AG09319 (cell line): ENCODE measurements at places on chromosomes 4 and X.

- no peak for DNase-seq
Measured at GRCh38 chrX:117517994-117518393, 598.6 kb downstream of the KLHL13 start.

- no peak for DNase-seq
Measured at GRCh38 chrX:119477812-119478232, 9.6 kb downstream of the SLC25A5 start.

GRCh38 chrX:10156199-10157031 lies at the start of gene CLCN4:
Gene CLCN4 (plus strand): TSS chrX:10156975. CDS start chrX:10185033, 28,058 bp downstream.
- DNase-seq, result no peak

DNA sequence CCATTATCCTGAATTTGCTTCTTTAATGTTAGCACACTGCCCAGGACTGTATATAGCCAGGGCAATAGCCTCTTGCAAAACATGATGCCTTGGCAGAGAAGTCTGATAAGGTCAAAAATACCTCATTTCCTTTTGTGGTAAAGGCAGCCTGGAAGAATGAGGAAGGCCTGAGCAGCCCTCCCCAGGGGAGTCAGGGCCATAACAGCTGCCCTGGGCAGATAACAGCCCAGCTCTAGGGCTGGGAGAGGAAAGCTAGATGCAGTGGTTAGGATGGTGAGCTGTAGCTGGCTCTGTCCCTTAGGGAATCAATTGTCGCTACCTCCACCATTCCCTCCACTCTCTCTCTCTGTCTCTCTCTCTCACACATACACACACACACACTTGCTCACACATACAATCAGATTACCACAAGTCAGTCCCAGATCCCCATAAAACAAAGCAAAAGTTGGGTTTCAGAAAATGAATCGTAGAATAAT lies 29.2 kb downstream of the EFHC2 start:
- no peak for DNase-seq

- no peak for DNase-seq
Measured at GRCh38 chr4:175813821-175814220, 1.8 kb upstream of the GPM6A start.

GRCh38 chr4:25950461-25951389 lies 36.7 kb downstream of the SMIM20 start:
- DNase-seq, result no peak

- DNase-seq, result peak; percentile 58
Measured at GRCh38 chr4:8391972-8392371, 48.6 kb downstream of the ACOX3 start.

- DNase-seq, result no peak
Measured at GRCh38 chr4:23373261-23373660, 516.6 kb downstream of the PPARGC1A start.

GRCh38 chrX:109841869-109842579 lies 109.0 kb upstream of the ACSL4 start:
- DNase-seq, result no peak

GRCh38 chrX:123869488-123869887 lies 9.6 kb downstream of the XIAP start:
- DNase-seq, result no peak

- DNase-seq, result no peak
Measured at GRCh38 chrX:81390237-81390636, 188.3 kb downstream of the SH3BGRL start.

- no peak for DNase-seq
Measured at GRCh38 chr4:152065545-152065944, 304.7 kb upstream of the GATB start.

DNA sequence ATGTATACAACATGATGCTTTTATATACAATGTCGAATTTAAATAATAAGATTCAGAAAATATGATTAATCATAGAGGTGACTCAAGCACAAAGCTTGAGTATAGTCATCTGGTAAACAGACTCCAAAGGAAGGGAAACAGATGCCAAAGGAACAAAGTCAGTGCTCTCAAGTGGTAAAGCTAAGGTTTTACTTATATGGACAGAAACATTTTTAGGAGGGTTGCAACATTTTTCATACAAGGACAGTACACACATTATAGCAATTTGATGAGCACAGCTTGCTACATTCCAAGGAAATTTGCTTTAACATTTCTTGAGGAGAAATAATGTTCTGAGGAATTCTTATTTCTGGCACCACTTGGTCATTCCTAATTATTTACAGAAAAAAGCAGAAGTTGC lies 333.4 kb upstream of the AADAT start:
- peak; percentile 30 for DNase-seq

- no peak for DNase-seq
Measured at GRCh38 chr4:44791831-44792230, 65.5 kb upstream of the GNPDA2 start.

DNA sequence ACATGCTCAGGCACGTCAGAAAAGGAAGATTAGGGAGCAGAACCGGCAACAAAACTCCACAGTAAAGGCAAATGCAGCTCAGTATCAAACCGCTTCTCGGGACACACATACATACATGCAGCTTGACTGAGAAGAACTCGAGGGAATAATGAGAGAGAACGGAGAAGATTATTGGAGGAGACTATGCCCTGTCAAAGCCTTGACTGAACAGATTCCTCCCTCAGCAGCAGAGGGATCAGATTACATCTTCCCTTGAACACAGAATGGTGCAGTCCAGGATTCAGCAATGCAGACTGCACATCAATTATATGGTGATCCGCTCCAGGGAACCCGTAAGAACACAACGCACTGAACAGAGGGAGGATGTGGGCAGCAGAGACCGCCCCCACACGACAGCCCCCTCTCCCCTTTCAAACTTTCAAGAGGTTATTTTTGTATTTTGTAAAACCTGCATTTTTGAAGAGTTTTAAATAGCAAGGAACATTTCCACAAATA lies 183.2 kb downstream of the FBXW7 start:
- DNase-seq, result peak; percentile 77

DNA sequence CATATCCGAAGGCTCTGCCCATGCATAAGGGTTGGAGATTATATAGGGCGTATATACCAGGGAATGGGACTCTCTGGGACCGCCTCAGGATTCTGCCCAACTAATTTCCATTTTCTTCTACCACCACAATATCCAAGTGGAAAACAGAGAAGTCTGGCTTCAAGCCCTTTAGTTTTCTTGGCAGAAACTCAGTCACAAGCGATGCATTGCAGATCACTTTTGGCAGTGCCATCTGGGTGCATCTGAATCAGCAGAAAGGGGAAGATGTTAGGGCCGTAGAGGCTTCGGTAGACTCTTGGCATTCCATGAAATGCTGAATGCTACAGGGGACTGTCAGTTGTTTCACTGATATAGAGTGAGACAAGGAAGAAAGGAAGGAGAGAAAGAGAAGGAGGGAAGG lies 94.1 kb upstream of the FAM9B start:
- no peak for DNase-seq

DNA sequence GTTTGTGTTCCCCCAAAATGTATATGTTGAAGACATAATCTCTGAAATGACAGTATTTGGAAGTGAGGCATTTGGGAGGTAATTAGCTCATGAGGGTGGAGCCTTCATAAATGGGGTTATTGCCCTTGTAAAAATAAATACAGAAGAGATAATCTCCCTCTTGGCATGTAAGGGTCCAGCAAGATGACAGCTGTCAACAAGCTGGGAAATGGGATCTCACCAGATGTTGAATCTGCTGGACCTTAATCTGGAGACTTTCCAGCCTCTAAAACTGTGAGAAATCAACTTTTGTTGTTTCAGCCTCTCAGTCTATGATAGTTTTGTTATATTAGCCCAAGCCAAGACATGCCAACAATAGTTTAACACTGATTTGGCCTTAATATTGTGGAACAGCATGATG lies 438.2 kb upstream of the PCDH7 start:
- DNase-seq, result no peak

DNA sequence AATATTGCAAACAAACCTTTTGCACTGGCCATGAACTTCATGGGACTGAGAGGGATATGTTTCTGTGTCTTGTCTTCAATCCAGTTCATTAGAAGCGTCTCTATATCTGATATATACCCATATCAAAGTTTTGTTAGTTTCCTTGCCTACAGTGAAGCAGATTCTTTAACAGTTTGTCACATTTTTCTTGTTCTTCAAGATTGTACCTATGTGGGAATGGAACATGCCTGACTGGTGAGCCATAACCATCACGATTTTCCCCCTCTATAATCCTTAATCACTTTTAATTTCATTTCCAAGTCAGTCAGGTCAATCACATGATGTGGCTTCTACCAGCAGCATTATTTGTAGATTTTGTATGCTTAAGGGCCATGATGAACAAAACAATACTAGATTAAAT lies 197.1 kb upstream of the PDE5A start:
- no peak for DNase-seq

- DNase-seq, result no peak
Measured at GRCh38 chr4:122537388-122538135, 81.0 kb upstream of the IL2 start.

DNA sequence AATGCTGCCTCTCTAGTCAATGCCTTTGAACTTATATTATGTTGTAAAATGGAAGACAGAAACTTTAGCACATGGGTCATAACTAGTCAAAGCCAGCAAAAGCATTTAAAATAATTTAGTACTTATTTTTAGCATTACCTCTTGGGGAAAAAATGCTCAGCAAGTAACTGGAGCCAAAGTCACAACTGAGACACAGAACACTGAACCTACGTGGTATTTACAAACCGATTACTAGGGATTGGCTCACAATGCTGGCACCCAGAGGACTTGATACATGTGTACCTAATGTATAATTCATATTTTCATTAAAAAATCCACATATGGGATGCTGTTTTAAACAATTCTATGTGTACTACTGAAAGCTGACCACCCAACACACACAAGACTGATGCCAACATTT lies 38.4 kb downstream of the PHKA2 start:
- no peak for DNase-seq

DNA sequence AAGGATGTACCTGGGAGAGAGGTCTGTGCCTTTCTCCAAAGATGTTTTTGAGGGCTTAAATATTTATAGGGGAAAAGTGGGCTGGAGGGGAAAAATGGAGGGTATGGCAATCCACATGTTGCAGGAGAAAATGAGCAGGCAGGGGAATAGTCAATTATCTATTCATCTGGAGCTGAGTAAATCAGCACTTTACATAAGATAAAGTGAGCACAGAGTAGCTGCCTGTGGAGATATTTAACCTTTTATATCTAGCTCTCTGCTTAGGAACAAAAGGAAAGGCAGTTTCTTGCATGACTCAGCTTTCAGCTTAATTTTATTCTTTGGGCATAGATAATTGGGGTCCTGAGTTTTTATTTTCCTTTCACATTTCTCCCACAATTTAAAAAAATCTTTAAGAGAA lies 93.6 kb upstream of the NPY2R start:
- no peak for DNase-seq

GRCh38 chr4:125444166-125444565 lies 129.4 kb downstream of the FAT4 start:
- DNase-seq, result no peak

- DNase-seq, result no peak
Measured at GRCh38 chr4:55248756-55249155, 97.3 kb upstream of the SRD5A3 start.

- no peak for DNase-seq
Measured at GRCh38 chrX:10158279-10159144, 1.7 kb downstream of the CLCN4 start.

DNA sequence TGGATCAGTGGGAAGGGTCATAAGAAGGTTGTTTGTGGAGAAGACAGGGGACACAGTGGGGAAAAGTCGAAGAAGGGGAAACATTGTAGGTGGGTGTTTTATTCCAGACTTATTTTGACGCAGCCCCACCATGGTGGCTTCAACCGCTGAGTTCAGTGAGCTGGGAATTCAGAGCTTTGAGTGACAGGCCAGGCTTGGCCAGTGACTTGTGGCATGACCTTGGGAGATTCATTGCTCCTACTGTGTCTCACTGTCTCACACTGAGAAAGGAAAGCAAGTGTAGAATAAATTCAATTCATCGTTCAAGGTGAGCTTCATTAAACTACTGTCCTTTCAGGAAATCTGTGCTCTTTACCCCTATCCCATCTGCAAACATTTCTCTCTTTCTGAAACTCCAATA lies 47.4 kb upstream of the SOD3 start:
- DNase-seq, result no peak

DNA sequence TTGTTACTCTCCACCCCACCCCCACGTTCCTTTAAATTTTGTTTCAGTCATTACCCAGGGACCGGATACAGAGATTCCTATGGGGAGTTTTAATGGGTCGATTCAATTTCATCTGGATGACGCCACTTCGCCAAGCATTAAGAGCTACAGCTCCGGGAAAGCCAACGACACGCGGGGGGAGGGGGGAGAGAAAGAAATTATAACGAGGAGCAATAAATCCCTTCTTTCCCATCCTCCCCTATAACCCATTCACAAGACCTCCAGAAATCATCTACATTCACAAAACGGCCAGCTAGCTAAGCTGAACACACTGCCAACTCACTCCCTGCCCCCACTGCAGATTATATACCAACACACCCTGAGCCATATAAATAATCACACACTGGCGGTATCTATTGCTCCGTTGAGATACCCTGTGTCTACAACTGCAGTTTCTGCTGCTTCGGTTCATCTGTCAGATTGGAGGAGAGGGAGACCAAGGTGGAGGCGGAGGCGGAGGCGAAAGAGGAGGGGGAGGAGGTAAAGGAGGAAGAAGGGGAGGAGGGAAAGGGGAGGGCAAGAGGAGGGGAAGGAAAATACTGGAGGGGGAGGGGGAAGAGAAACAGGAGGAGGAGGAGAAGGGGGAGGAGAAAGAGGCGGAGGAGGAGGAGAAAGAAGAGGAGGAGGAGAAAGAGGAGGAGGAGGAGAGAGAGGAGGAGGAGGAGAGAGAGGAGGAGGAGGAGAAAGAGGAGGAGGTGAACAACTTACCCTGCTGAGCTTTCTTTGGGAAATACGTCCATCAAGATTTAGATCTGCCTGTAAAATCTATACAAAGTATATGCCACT lies 113.9 kb upstream of the VAMP7 start:
- DNase-seq, result peak; percentile 60

DNA sequence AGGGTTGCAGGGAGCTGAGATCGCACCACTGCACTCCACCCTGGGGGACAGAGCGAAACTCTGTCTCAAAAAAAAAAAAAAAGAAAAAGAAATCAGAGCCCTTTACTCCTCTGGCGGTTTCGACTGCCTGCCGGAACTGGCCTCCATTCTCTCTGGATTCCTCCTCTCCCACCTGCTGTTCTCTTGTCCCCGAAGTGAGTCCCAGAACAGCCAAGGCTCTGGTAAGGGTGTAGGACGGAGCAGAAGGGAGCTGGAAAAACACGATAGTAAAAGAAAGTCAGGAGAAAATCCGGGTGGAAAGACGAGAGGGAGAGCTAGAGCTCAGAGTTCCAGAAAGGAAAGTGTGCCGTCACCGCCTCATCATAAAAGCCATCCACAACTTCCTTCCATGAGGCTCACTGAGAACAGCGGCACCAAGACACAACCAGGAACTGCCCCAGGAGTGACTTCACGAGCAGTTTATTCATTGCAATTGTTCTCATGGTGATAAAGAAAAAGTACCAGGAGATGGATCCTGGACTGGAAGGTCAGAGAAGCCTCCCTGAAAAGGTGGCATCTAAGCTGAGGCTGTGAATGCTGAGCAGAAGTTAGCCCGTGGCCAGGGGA lies 12.3 kb downstream of the TLR3 start:
- DNase-seq, result no peak

- DNase-seq, result no peak
Measured at GRCh38 chr4:174600391-174600790, 78.1 kb upstream of the HPGD start.
